ENCODE measurements at places on chromosomes 6 and 20. TPM values are rescaled to one million over a fixed set of nuclear protein-coding genes. Genes with fewer than 3 reads are reported as not detected.
A peak's percentile ranks its signal among the peaks of the same experiment; 100 is the strongest.

DNA sequence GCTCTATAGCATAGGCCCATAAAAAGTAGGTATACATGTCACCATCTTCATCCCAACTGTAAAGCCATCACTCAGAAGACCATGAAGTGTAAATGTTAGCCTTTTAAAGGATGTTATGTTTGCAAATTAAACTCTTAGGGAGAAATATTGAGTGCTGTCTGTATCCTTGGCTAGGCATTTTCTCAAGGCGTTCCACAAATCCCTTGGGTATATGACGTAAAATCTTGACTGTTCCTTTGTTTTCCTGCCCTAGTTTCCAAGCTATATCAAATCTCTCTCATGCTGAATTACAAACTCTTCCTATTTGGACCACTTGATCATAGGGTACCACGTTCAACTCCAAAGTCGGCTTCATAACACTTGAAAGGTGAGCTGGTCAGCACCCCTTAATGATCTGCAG lies 486.2 kb downstream of the HDGFL1 start:
- DNase-seq = no peak

- DNase-seq = no peak
Measured at GRCh38 chr6:124699038-124699437, 263.2 kb upstream of the RNF217 start.

- DNase-seq = no peak
Measured at GRCh38 chr20:40668449-40669228, 20.4 kb downstream of the MAFB start.

DNA sequence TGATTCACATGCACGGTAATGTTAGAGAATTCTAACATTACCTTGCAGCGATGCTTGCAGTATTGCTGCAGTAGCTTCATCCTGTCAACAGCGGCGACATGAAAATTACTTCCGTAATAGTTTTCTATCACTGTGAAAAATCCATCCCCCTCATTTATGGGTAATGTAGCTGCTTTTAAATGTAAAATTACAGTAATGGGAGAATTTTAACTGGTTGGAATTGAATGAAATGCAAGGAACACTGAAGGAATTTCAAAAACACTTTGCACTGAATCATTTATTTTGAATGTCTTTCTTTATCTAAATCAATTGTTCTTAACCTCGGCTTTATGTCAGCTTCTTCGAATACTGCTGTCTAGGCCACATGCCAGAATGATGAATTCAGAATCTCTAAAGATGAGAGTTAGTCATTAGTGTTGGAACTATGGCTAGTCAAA lies 102.4 kb upstream of the HIVEP1 start:
- DNase-seq = peak; percentile 89

DNA sequence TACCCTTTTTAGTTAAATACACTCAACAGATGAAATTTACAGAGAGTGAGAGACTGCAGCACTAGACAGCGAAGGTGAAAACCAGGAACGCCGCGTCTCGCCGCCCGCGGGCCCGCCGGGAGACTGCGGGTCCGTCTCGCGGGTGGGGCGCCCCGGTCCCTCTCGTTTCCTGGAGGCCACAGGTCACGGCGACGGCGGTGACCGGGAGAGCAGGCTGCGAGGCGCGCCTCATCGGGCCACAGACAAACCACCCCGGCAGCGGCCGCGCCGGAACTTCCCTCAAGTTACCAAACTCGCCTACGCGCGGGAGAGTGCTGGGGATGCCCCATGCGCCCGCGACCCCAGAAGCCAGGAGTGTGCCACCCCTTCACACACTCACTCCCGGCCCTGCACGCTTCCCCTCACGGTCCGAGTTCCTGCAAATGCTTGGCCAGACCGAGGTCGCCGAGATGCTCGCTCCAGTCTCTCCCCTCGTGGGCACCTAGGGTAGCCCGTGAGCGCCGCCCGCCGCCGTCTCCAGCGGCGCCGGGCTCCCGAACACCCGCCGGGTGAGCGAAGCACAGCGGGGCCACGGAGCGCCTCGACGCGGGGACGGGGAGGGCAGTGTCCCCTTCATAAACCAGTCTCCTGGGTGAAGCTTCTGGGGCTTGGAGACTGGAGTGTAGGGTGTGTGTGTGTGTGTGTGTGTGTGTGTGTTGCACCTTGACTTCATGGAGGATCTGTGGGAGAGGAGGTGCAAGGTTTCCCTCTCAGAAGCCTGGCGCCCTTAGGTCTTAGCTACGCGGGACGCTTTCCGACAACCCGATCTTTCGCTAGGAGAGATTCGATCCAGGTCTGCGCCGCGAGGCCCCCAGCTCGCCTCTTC lies 1.4 kb downstream of the BACH2 start:
- DNase-seq = peak; percentile 65

DNA sequence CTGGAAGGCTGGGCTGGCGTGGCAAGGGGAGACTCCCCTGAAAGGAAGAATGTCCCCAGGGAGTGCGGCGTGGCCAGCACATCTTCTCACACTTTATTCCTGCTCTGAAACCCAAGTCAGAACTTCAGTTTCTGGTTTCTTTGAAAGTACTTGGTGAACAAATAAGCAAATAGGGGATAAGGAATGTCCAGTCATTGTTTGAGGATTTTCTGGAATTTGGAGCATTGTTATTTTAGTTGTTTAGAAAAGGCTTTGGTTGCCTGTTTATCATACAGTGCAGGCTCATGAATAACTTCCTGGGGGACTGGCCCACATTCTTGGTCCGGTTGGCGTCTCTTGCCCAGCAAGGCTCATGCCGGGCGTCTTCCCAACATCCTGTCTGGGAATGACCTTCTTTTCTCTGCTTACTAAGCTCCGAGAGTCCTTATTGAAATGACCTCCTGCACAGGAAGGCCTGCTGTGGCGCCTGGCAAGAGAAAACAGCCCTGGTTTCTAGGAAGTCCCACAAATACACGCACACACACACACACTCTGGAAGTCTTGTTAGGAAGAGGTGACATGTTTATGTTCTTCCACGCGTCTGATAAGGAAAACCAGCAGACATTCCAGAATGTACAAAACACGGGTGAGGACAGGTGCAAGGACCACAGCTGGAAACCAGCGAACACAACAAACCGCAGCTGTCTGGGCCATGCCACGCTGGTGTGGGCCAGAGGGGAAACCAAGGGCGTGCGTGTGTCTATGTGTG lies 71.9 kb downstream of the TMEM170B start:
- peak; percentile 50 for DNase-seq

GRCh38 chr20:19991308-19991707 lies 25.9 kb upstream of the NAA20 start:
- no peak for DNase-seq

- DNase-seq = no peak
Measured at GRCh38 chr6:45591890-45592289, 214.2 kb upstream of the SUPT3H start.

DNA sequence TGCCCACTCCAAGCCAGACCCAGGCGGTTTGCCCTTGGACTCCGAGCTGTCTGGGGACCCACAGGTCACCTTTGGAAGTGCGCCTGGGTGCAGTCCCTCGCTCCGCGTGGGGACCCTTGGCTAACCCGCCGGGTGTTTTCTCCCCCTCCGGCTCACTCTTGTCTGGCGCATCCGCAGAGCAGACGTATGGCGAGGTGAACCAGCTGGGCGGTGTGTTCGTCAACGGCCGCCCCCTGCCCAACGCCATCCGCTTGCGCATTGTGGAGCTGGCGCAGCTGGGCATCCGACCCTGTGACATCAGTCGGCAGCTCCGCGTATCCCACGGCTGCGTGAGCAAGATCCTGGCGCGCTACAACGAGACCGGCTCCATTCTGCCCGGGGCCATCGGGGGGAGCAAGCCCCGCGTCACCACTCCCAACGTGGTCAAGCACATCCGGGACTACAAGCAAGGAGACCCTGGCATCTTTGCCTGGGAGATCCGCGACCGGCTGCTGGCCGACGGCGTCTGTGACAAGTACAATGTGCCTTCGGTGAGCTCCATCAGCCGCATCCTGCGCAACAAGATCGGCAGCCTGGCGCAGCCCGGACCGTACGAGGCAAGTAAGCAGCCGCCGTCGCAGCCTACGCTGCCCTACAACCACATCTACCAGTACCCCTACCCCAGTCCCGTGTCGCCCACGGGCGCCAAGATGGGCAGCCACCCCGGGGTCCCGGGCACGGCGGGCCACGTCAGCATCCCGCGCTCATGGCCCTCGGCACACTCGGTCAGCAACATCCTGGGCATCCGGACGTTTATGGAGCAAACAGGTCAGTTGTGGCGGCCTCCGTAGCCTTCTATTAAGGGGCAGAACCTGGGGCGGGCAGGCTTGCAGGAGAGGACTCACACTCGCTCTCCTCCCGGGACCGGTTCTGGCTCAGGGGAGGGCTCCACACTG lies 1.1 kb downstream of the PAX1 start:
- DNase-seq = no peak

- DNase-seq = no peak
Measured at GRCh38 chr6:26041946-26042345, 45.3 kb upstream of the HFE start.

DNA sequence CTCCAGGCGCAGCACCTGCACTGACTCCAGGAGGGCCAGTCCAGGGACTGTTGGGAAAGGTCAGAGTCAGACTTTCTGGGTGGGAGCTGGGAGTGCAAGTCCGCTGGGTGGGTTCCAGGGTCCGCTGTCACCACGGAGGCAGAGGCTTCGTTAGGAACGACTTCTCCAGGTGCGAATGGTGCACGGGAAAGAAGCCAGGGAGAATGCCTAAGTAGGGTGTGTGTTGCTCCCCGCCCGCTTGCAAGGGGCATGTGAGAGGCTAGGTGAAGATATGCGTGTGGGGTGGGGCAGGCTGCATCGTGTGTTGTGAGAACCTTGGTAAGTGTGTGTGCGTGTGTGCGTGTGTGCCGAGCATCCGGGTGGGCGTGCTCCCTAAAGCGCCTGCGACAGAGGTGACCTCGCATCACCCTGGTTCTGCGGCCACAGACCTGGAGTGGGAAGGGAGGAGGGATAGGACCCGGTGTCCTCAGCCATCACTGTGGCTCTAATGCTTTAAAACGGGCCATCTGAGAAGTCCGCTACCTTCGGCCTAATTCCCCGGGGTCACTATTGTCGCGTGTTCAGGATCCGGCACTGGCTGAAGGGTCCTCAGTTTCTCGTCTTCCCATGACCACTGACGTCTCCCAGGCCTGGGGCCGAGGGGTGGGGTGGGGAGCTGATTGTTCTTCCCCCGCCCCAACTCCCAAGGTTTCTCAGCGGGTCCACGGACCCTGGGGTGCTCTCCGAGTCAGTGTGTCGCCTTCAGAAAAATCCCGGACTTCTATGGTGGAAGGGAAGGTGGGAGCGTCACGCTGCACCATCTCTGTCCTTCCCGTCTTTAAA lies 6.1 kb downstream of the SLC32A1 start:
- DNase-seq = no peak

DNA sequence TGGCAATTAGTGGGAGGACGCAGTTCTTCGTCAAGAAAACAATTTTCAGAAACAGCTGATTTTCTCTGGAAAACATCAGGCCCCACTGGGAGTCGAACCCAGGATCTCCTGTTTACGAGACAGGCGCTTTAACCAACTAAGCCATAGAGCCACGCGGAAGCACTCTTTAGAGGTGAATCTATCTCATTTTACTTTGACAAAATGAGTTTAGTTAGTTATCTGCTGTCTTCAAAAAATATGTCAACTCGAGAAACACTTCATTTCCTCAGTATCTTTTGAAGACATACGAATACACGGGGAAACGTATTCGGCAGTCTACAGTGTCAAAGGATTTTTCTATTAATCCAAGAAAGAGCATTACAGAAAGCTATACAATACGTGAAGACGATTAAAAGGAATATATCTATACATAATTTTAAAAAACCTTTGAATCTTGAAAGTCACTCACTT lies 26.7 kb downstream of the GPX6 start:
- peak; percentile 84 for DNase-seq

Gene ZNF165
- total RNA-seq = 0.33 TPM

Gene TMC2
- under 0.01 TPM for total RNA-seq

Gene RGS17
- total RNA-seq = 5.9 TPM
